ENCODE measurements at places on chromosomes 1 and 21.

DNA sequence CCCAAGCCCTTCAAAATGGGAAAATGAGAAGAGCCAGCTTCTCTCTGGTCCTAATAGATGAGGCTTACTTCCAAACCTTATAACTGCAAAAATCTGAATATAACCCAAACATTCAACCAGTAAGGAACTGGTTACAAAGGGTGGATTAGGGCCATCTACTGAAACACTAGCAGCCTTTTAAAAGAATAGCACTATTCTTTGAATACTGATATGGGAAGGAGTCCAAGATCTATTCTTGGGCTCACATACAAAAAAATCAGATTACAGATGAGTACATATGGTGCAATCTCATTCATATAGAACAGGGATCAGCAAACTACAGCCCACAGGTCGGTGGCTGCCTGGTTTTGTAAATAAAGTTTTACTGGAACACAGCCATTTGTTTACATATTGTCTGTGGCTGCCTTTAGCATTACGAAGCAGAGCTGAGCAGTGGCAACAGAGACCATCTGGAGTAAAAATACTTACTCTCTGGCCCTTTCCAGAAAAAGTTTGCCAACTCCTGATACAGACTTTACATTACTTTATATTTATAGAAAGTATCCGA, 167.7 kb downstream of the ZSCAN20 start:
- DNase-seq, result peak; percentile 39

- DNase-seq, result no peak
Observed at GRCh38 chr1:19780267-19780877, 19.3 kb downstream of the TMCO4 start.

GRCh38 chr1:10152709-10153284, 57.6 kb upstream of the KIF1B start:
- DNase-seq, result peak; percentile 74

DNA sequence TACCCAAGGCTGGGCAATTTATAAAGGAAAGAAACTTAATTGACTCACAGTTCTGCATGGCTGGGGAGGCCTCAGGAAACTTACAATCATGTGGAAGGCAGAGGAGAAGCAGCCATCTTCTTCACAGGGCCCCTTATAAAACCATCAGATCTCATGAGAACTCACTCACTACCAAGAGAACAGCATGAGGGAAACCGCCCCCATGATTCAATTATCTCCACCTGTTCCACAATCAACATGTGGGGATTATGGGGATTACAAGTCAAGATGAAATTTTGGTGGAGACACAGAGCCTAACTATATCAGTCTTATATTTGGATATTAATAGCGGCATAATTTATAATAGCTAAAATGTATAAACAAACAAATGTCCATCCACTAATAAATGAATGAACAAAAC, 1123.7 kb upstream of the NCAM2 start:
- no peak for DNase-seq

GRCh38 chr1:203328714-203329122, 22.2 kb downstream of the FMOD start:
- peak; percentile 79 for DNase-seq

All from astrocyte of the hippocampus (primary cell).